Activated naive CD4-positive, alpha-beta T cell treated with anti-CD3 and anti-CD28 coated beads, Interleukin-2, amount 10 ng/mL, durations not matched to agents 5 hours and 36 hours (primary cell): ENCODE measurements at places on chromosomes 6 and 20. TPM values are rescaled to one million over a fixed set of nuclear protein-coding genes. Genes with fewer than 3 reads are reported as not detected.

Gene NMBR
- total RNA-seq: not detected

Gene PAK5
- not detected for total RNA-seq

Gene FLRT3
- not detected for total RNA-seq

Gene ZSCAN16
- total RNA-seq: 5.3 TPM

Gene MCM8
- total RNA-seq: 23.7 TPM

Gene ZBTB12
- 2.4 TPM for total RNA-seq

Gene KHDRBS2
- not detected for total RNA-seq

Gene IPCEF1
- total RNA-seq: 22.3 TPM

Gene LY86
- 22.1 TPM for total RNA-seq

Gene SLC17A2
- not detected for total RNA-seq

Gene RALGAPA2
- total RNA-seq: 31.3 TPM

Gene GSTA1
- total RNA-seq: not detected

Gene HRH3
- total RNA-seq: not detected

Gene EYS
- not detected for total RNA-seq

Gene CGAS
- 23.8 TPM for total RNA-seq

Gene HLA-DQA2
- total RNA-seq: not detected

Gene SLC32A1
- total RNA-seq: not detected

Gene PPP1R16B
- 80.5 TPM for total RNA-seq

Gene MOG
- not detected for total RNA-seq

Gene ALDH5A1
- 3.6 TPM for total RNA-seq
